ENCODE measurements at places on chromosomes 12 and 14.

DNA sequence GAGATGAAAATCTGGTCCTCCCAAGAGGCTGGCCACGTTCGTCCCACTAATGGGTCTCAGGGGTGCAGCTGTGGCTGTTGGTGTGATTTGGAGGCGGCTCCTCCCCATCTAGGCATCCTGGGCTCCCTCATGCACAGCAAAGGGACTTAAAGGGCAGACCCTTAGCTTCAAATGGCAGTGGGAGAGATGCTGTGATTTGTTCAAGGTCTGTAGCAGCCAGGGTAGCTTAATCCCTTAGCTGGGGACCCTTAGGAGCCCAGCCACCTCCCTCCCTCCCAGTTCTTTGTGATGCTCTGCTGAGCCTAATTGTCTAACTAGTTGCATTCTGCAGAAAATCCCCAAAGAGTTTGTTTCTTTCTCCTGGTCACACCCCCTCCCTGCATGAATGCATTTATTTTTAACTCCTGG, 18.3 kb downstream of the DYRK4 start:
- no peak for DNase-seq

DNA sequence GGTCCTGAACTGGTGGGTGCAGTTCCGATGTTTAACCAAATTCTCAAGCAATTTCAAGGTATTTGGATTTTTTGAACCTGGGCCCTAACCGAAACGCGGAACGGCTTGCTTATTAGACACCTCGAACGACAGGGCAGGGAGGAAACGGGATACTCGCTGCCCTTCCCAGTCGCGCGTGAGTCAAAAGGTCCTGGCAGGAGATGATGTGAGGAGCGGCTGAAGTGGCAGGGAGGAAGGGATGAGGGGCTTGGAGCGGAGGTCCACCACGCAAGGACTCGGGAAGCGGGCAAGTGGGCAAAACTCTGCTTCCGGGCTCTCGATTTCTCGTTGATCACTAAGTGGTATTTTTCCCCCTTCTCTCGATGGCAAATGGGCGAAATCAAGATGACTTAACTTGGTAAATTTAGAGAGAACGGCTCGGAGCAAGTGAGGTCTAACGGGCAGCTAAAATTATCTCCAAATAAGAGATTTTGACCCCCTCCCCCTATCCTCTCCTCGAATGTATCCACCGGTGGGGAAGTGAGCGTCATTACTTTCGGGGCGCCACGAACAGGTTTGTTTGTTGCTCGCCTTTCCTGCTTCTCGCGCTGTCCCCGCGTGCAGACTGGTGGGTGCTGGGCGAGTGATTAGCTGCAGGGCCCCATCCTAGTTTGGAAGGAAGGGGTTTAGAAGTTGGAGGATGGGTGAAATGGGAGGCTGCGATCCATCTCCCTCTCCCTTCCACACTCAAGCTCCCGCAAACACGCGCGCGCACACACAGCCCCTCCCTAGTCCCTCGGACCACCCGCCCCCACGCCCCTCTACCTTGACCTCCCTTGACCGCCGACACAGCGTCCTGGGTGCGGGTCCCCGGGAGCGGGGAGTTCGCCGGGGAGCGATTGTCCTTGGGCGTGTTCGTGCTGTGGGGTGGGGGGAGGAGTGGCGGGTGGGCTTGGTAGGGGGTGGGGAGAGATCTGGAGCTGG, 986 bp upstream of the NTF3 start:
- DNase-seq = no peak

- DNase-seq = no peak
These were observed 77.2 kb upstream of the RFLNA start for GRCh38 chr12:124217508-124218242.

GRCh38 chr12:60535363-60535762, 939.5 kb downstream of the SLC16A7 start:
- DNase-seq = no peak

- DNase-seq = no peak
These were observed 111.4 kb downstream of the STXBP6 start for GRCh38 chr14:24938593-24938992.

DNA sequence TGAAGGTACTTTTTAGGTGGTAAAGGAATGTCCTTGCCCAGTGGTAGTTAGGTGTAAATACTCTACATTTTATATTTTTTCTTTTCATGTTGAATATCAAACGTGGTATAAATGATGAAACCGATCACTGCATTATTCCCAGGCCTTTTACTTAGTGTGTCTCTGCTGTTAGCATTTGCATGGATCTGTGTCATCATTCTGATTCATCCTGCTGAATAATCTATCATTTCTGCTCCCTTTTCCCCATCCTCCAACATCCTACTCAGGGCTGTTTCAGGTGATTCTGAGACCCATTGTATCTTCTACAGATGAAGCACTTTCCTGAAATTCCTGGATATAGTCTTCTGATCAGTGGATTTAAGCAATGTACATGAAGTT, 61.0 kb upstream of the PTHLH start:
- no peak for DNase-seq

GRCh38 chr12:104802208-104802607, 155.9 kb downstream of the SLC41A2 start:
- DNase-seq = no peak

DNA sequence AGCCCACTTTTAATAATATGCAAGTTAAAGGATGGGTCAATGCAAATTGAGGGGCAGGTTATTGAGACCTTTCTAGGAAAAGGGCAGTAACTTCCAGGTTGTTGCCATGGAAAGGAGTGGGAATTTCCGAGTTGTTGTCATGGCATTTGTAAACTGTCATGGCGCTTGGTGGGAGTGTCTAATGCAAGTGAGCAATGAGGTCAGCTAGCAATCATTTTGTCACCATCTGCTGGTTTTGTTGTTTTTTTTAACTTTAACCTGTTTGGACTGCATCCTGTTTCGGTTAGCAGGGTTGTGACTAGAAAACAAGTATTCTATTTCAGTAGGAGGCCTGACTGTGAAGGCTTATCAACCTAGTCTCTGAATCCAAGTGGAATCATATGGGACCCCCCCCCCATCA, 85.8 kb upstream of the TSPAN11 start:
- DNase-seq = no peak

GRCh38 chr14:49994951-49995561, 102.2 kb downstream of the ARF6 start:
- DNase-seq = no peak

GRCh38 chr14:72657214-72657921, 236.5 kb downstream of the DPF3 start:
- no peak for DNase-seq

GRCh38 chr12:125198652-125199051, 133.4 kb downstream of the AACS start:
- DNase-seq = no peak

- DNase-seq = no peak
These were observed 34.2 kb downstream of the PPM1H start for GRCh38 chr12:62900686-62901272.

- no peak for DNase-seq
These were observed 92.9 kb upstream of the DIO2 start for GRCh38 chr14:80304125-80304766.

- no peak for DNase-seq
These were observed 80.3 kb downstream of the WDR20 start for GRCh38 chr14:102220031-102220430.

- no peak for DNase-seq
These were observed 119.4 kb downstream of the KTN1 start for GRCh38 chr14:55699131-55700057.

DNA sequence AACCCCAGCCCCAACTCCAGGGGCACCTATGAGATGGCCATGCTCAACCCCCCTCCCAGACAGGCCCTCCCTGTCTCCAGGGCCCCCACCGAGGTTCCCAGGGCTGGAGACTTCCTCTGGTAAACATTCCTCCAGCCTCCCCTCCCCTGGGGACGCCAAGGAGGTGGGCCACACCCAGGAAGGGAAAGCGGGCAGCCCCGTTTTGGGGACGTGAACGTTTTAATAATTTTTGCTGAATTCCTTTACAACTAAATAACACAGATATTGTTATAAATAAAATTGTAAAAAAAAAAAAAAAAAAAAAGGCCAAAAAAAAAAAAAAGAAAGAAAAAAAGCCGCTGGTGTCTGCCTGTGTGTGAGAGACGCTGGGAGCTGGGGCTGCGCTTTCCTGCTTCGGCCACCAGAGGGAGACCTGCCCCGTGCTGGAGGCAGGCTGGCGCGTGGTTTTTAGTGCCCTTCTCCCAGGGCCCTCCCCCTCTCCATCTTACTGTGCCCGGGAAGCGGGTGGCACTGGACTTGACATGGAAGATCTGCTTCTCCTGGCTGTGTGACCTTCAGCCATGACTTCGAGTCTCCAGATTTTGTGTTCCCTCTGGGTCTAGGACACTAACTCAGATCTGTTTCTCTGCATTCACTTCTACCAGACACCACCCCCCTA, 3.4 kb upstream of the NXPH4 start:
- DNase-seq = peak; percentile 70

- DNase-seq = no peak
These were observed 77.6 kb downstream of the ALX1 start for GRCh38 chr12:85357609-85358008.

DNA sequence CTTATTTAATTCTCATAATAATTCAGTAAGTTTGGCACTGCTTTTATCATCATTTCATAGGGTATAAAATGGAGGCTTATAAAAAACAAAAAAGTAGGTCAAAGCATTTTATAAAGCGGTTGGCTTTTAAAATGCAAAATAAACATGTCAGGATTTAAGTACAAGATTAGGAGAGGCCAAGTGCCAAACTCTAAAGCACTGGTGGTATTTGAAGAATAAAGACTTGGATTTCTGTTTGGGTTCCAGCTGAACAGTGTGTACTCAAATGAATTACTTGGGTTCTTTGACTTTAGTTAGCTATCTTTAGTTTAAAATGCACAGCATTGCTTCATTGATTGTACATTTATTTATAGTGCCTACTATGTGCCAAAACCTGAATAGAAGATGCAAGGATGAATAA, 966.6 kb upstream of the SEL1L start:
- DNase-seq = no peak

DNA sequence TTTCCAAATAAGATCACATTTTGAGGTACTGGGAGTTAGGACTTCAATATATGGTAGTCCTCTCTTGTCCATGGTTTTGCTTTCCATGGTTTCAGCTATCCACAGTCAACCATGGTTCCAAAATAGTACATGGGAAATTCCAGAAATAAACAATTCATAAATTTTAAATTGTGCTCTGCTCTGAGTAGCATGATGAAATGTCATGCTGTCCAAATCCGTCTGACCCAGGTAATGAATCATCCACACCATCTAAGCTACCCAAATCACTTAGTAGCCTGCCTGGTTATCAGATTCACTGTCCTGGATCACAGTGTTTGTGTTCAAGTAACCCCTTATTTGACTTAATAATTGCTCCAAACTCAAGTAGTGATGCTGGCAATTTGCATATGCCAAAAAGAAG, 197.9 kb downstream of the TMTC3 start:
- DNase-seq = no peak

- DNase-seq = no peak
These were observed 12.3 kb upstream of the RIMBP2 start for GRCh38 chr12:130728158-130729058.

GRCh38 chr14:57870686-57871457, 5.0 kb upstream of the SLC35F4 start:
- no peak for DNase-seq

- DNase-seq = no peak
These were observed 456 bp upstream of the TMPO start for GRCh38 chr12:98514982-98515286.

DNA sequence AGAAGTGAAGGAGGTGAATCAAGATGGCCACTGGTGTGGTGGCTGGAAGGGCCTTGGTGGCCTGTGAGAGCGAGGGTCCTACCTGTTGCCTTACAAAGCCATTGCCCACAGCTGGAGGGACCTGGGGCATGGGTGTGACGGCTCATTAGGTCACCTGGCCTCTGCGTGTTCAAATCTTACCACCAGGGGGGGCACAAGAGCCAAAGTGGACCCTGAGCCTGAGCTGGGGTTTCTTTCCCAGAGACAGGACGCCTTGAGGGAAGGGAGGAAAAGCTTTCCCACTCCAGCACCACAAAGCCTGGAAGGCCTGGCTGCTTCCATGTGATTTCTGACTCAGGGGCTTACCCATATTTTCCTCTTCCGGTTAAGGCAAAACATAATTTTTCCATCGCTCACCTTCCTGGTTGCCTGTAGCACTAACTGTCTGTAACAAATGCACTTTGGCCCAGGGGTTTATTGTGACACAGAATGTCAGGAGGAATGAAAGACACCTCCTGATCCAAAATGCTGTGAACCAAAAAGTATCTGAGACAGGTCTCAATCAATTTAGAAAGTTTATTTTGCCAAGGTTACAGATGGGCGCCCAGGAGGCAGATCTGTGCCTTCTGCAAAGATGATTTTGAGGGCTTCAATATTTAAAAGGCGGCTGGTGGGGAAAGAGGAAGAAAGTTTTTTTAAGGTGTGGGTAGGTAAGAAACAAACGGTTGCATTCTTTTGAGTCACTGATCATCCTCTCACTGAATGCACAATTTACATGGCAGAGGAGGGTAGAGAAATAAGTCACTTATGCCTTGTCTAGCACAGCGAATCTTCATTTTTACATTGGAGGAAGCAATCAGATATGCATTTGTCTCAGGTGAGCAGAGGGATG, 4.3 kb upstream of the CD9 start:
- peak; percentile 61 for DNase-seq

- no peak for DNase-seq
These were observed 139.1 kb downstream of the MDGA2 start for GRCh38 chr14:47536341-47536740.

DNA sequence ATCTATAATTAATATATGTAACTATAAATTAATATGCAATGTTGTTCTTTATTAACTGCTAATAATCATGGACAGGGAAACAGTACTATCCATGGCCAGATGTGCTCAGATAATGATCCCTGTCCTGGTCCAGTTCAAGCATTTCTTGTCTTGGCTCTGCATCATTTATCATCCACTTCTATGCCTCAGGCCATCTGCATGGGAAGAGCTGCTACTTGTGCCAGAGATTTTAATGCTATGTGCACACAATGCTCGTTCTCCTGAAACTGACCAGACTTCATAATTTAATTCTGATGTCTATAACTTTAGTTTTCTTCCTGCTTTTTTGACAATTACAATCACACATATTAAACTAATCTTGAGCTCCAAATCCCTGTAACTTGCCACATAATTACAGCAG, 11.2 kb upstream of the TMX1 start:
- no peak for DNase-seq

GRCh38 chr12:75874441-75874840, 157.1 kb downstream of the PHLDA1 start:
- DNase-seq = no peak

DNA sequence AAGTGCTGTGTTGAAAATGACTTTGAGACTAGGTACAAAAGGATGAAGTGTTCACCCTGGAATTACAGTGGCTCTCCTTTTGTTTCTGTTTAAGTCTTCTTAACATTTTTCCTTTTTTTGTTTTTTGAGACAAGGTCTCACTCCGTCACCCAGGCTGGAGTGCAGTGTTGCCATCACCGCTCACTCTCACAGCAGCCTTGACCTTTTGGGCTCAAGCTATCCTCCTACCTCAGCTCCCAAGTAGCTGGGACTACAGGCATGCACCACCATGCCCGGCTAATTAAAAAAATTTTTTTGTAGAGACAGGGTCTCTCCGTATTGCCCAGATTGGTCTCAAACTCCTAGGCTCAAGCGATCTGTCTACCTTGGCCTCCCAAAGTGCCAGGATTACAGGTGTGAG, 20.1 kb downstream of the ERC1 start:
- no peak for DNase-seq

Measured in stimulated activated CD8-positive, alpha-beta memory T cell treated with anti-CD3 and anti-CD28 coated beads, Interleukin-12 subunit alpha, Interleukin-12 subunit beta, amount 100 ng/mL, for 1 hour (primary cell).